Left forelimb (tissue), 1 donor: ENCODE measurements at places on chromosomes 13 and 19.

DNA sequence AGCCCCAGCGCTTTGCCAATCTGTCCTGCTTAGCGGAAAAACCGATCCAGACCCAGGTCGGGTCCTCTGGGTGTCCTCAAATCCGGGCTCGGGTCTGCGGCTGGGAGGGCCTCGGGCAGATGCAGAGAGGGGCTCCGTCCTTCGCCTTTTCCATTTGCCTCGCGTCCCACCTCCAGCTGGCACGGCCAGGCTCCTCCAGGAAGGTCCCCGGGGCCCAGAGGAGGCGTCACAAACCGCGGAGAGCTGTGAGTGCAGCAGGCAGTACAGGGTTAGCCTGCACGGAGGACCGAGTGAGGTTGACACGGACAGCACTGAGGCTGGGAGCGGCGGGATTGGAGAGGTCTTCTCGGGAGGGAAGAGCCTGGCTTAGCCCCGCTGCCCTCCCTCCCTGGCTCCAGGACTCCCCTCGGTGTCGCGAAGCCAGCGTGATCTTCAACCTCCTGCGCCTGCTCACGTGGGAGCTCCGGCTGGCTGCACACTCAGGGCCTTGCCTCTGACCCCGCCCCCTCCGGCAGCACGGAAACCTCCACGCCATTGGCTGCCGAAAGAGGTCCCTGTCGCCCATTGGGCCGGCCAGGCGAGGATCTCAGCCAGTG, 2.8 kb upstream of the IFNL2 start:
- DNase-seq = no peak

- no peak for DNase-seq
Measured at GRCh38 chr13:50358231-50359040, 343.2 kb downstream of the KCNRG start.

DNA sequence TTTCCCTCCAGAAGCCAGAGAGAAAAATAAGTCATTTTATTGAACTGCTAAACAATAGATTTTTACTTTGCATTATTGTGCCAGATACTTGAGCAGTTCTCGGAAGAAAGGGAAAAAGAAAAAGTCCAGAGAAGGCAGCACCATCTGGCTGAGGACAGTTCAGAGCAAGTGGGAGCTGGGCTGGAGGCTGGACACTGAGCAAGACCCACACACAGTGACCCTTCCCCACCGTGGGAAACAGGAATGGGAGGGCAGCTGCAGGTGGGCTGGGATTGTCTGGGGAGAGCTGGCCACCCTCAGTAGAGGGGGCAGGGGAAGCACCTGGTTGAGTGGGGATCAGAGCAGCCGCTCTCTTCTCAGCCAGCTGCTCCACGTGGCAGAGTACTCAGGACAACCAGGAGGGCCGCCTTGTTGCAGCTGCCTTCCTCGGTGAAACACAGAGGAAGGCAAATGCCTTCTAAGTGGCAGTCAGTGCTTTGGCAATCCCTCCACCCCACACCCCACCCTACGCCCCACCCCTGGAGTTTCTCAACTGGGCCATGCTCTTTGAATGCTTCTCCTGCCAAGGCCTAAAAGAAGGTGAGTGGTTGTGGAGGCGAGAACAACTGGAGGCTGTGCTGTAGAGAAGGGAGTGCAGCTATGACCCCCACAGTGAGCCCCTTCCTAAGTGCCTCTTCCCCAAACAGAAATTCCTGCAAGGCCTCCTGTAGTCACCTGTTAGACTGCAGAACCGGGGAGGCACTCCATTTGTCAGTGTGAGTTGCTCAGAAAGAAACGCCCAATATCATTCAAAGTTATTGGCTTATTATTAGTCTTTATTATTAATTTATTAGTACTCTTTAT, 179.3 kb downstream of the ZIC5 start:
- DNase-seq = no peak

- no peak for DNase-seq
Measured at GRCh38 chr19:18768046-18768771, 22.9 kb downstream of the COMP start.

GRCh38 chr13:32233062-32233461, 82.1 kb downstream of the ZAR1L start:
- no peak for DNase-seq

DNA sequence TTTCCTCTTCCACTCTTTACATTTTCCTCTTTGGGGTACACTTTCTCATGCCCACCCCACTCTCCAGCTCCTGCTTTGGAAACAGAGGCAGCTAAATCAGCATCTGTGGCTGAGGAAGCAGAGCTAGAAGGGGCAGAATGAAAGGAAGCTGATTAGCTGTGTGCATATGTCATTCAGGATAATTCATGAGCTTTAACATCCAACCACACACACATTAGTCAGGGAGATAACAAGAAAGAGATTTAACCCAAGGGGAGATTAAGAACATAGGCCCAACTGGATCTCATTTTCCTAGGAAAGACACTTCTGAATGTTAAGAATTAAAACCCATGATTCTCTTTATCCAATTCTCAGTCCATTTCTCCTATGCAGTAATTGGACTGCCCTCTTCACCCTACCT, 405.5 kb downstream of the TBC1D4 start:
- DNase-seq = no peak

GRCh38 chr13:46369506-46370277, 17.4 kb downstream of the RUBCNL start:
- no peak for DNase-seq

DNA sequence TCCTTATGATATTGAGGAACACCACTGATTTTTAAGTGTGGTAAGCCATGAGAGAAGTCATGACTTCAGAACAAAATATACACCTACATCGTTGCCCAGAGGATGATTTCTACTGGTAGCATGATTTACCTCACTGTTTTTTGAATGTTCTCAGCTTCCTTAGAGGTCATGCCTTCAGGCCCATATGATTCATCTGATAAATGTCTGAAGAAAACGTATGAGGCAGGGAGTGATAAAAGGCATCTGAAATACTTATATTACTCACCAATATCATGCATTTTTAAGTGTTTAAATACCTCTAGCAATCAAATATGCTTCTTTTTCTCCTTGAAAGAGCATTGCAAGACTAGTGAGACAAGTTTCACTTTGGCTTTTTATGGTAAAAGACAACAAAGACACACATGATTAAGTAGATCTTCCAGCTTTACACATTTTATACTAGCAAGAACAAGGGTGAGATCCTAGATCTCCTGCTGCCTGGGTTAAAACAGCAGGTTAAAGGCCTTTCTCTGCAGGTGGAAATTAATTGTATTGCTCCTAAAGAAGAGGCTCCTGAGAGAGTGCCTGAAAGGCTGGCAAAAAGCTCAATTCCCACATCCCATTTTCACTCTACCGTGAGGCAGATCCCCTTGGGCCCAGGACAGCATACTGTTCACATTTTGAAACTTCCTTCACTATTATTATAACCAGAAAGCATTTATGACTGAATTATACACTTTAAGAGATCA, 432.4 kb downstream of the SLITRK1 start:
- DNase-seq = no peak

DNA sequence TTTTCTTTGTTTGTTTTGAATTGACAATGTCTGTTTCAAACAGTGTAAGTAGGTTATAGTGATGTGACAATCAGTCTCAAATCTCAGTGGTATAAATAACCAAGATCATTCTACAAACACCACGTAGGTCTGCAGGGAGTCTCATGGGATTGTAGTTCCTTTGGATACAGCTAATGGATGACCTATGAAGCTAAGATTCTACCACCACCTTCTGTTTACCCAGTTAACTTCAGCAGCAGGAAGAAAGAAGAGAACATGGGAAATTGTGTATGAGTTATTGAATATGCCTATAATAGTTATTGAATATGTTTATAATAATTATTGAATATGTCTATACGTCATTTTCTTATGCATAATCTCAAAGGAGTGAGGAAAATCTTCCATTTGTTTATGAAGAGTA, 63.9 kb upstream of the SLITRK5 start:
- no peak for DNase-seq

GRCh38 chr19:38690146-38690545, 42.7 kb downstream of the ACTN4 start:
- DNase-seq = no peak

GRCh38 chr19:58014141-58014540, 11.5 kb upstream of the ZNF606 start:
- no peak for DNase-seq

DNA sequence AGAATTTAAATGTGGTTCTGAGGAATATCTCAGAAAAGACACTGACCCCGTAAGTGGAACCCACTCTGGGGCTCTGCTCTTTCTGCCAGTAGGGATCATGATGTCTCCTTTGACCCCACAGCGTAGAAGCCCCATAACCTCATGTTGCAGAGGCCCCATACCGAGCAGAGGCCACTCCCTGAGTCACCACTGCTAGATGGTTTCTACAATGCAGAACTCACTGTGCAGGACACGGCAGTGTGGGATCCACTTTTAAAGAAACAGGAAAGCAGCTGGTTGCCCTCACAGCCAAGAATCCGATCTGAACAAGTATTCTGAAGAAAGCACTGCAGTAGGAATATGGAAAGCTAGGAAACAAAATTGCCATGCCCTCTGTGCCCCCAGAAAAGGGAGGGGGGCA, 4.2 kb downstream of the SLC7A1 start:
- DNase-seq = no peak

GRCh38 chr19:11174336-11174735, 18.8 kb upstream of the SPC24 start:
- DNase-seq = no peak

GRCh38 chr19:14536926-14537692, 7.7 kb downstream of the TECR start:
- DNase-seq = no peak

- DNase-seq = no peak
Measured at GRCh38 chr13:31919971-31920726, 111.4 kb upstream of the FRY start.

- no peak for DNase-seq
Measured at GRCh38 chr13:87677496-87678371, 6.6 kb downstream of the SLITRK5 start.

GRCh38 chr13:42929886-42930535, 62.0 kb downstream of the EPSTI1 start:
- no peak for DNase-seq

- DNase-seq = no peak
Measured at GRCh38 chr13:113491418-113491883, 940 bp upstream of the DCUN1D2 start.

- no peak for DNase-seq
Measured at GRCh38 chr19:36838784-36839324, 667 bp upstream of the ZNF790 start.

- no peak for DNase-seq
Measured at GRCh38 chr13:24232037-24232436, 71.5 kb downstream of the SPATA13 start.

DNA sequence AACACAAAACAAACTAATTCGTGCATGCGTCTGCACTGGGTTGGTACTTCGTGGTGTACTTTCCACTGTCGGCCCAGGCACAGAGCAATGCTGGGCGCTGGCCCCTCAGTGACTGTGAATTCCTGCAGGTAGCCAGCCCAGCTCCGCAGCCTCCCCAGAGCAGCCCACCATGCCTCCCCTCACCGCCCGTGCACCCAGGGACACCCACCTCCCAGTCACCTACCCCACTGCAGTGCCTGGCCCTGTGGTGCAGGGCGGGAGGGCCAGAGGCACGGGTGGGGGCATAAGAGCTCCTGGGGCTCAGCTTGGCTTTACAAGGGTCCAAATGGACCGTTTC, 93.1 kb upstream of the ZNF507 start:
- no peak for DNase-seq

- DNase-seq = no peak
Measured at GRCh38 chr13:75762955-75763354, 126.8 kb downstream of the LMO7 start.

GRCh38 chr13:33758113-33758512, 59.8 kb upstream of the RFC3 start:
- DNase-seq = no peak
